Activated CD8-positive, alpha-beta memory T cell treated with anti-CD3 and anti-CD28 coated beads for 4 hours (primary cell): ENCODE measurements at places on chromosomes 2 and 18.

GRCh38 chr2:28754321-28754720 is 2.7 kb downstream of the PPP1CB start:
- no peak for DNase-seq

DNA sequence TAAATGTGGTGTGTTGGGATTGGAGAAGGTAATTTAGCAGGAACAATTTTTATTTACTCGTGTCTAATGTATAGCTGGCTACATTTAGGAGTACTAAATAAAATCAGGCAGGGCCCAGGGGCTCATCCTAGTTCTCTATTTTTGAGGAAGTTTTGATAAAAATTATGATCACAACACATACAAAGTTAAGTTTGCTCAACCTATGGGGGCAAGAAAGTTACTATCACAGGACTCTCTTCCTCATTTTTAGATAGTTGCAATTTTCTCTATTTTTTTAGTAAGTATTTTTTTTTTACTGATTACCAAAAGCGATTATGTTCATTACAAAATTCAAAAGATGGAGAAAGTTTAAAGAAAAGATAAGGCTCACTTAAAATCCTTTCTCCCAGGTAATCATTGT is 60.0 kb upstream of the RPE start:
- DNase-seq: no peak

GRCh38 chr2:179655627-179656026 is 205.8 kb downstream of the ZNF385B start:
- no peak for DNase-seq

DNA sequence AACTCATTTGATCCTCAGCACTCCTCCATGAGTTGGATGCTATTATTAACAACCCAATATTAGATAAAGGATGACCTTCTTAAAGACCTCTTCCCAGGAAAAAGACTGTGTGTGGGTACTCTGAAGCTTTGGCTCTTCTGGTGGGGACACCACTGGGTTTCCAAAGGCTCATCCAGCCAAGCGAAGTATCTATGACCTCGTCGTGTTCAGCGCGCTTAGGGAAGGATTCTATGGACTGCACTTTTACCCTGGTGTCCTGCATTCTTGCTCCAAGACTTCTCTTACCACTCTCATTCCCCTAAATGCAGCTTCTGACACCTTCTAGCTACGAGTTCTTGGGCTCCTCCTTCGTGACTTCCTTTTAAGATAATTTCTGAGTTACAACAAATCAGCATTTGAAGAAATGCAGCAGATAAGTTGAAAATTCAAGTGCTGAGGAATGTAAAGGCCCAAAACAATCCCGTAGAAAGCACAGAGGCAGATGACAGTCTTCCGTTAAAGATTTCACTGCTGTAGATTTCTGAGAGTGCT is 673 bp upstream of the HNMT start:
- no peak for DNase-seq

GRCh38 chr18:9756271-9756932 is 48.3 kb downstream of the RAB31 start:
- no peak for DNase-seq

DNA sequence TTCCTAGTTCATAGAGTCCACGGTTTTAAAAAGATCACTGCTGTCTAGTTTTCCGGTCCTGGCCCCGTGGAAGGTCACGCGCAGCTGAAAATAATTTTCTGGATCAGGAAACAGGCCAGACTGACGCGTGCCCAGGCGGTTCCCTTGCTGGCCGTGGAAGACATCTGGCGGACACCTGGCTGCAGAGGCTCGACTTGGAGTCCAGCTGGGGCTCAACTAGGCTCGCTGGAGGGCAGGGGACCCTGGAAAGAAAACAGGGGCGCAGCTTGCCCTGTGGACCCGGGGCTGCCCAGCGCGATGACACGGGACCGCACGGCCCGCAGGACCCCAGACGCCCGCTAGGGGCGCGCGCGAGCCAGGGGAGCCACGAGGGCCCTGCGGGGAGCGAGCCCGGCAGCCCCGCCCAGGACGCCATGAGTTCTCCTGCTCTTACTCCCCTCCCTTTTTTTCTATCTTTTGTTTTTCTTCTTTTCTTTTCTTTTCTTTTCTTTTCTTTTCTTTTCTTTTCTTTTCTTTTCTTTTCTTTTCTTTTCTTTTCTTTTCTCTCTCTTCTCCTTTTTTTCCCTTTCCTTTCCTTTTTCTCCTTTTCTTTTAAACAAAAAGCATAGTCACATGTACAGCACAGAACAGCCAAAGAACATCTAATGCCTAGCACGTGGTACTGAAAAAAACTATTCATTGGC is 43.2 kb upstream of the UBE2F start:
- peak; percentile 42 for DNase-seq

GRCh38 chr18:20960735-20961134 is 150.9 kb downstream of the ROCK1 start:
- no peak for DNase-seq

DNA sequence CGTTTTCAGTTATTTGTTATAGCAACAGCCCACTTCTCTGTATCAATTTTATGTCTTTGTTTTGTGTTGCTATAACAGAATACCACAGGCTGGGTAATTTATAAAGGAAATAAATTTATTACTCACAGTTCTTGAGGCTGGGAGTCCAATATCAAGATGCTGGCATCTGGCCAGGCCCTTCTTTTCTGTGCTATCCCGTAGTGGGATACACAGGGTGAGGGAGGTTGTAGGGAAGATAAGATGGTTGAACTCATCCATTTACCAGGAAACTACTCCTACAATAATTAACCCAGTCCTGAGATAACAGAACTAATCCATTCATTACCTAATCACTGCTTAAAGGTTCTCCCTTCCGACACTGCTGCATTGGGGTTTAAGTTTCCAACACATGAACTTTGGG is 220.7 kb downstream of the TPGS2 start:
- no peak for DNase-seq

- DNase-seq: no peak
Observed at GRCh38 chr2:65914244-65914786, 481.9 kb upstream of the SPRED2 start.

DNA sequence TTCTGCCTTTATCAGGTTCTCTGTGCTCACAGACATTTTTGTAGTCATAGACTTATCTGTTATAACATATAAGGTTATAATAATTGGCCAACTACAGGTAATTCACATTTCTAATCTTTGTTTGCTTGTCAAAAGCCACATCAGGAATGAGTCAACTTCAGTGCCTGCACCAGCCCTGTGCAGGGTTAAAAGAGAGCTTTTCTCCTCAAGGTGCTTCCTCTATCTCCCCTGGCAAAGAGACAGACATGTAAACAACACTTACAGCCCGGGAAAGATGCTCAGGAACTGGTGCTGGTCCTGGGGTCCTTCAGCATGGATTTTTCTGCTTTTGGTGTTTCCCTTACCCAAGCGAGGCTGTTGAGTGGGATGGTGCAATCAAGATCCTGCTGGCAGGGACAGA is 7.7 kb upstream of the EHD3 start:
- no peak for DNase-seq

DNA sequence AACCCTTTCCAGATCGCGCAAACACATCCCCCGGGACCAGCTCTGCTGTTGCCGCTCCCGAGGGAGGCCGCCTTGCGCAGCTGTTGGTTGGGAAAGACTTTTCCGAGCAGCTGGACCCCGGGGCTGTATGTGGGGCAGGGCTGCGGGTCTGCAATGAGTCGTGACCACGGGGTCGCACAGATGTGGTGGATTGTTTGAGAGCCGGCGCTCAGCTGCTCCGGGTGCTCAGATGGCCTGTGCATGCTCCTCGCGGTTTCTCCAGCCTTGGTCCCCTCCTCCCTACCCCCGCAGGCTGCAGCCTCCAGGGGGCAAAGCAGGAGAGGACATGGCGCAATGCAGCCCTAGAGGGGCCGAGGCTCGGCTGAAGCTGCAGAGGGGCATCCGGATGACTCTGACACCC is 105.2 kb upstream of the OTOS start:
- no peak for DNase-seq

DNA sequence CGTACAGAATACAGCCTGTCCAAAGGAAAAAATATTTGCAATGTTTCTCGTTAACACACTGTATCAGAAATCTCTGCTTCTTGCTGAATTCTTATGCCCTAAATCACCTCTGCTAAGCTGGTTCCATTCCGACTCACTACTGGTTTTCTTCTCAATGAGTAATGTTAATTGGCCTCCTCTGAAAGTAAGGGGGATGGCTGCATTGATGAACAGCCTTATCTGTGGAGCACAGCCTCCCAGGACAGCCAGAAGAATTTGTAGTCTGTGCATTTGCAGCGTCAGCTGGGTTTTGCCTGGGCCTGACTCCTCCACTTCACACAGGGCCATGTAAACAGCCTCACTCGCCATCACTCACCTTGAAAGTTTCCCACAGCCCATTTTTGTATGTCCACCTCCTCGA is 127.7 kb downstream of the RNF152 start:
- DNase-seq: no peak

DNA sequence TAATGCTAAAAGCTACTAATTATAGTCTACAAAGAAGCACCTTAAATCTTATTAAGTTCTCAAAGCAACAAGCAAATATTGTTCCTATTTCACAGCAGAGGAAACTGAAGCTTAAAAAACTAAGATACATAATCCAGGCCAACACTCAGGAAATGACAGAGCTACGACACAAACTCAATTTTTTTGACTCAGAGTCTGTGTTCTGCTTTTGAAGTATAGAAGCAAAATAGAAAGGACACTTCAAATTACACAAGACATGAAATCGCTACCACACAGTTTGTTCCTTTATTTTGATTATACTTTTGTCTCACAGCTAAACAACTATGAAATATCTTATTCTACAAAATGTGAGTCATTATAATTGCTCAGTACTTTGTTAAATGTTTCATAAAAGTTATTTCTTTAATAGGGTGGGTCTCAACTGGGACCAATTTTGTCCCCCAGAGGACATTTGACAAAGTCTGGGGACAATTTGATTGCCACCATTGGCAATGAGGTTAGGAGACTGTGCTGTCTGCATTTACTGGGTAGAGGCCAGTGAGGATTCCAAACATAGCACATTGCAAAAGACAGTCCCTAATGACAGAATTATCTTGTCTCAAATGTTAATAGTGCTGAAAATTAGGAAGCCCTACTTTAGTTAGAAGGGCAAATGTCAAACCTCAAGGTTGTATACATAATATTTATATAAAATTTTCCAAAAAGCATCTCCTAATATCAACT is 101.5 kb upstream of the GRB14 start:
- no peak for DNase-seq

- DNase-seq: no peak
Observed at GRCh38 chr18:63213936-63214671, 105.5 kb downstream of the BCL2 start.

GRCh38 chr18:77051581-77052296 is 80.8 kb downstream of the MBP start:
- DNase-seq: no peak

DNA sequence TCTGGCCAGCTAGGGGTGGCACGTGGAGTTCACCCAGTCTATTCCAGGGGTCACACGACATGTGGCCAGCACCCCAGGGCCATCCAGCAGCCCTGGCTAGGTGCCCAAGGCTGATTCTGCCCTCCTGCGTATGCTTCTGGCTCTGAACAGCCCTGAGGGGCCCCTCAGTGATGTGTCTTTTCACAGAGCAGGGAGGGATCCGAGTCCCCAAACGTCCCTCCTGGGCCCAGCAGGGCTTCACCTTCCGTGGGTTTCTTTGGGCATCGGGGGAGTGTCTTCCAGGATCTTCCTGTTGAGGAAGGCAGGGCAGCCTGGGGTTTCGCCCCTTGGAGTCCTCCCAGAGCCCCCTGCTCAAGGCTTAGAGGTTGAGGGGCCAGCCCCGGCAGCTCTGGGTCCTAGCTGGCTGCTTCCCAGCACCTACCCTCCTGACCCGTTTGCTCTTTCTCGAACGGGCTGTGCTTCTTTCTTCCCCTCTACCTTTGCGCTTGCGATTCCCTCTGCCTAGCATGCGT is 165.9 kb downstream of the DYSF start:
- DNase-seq: no peak

DNA sequence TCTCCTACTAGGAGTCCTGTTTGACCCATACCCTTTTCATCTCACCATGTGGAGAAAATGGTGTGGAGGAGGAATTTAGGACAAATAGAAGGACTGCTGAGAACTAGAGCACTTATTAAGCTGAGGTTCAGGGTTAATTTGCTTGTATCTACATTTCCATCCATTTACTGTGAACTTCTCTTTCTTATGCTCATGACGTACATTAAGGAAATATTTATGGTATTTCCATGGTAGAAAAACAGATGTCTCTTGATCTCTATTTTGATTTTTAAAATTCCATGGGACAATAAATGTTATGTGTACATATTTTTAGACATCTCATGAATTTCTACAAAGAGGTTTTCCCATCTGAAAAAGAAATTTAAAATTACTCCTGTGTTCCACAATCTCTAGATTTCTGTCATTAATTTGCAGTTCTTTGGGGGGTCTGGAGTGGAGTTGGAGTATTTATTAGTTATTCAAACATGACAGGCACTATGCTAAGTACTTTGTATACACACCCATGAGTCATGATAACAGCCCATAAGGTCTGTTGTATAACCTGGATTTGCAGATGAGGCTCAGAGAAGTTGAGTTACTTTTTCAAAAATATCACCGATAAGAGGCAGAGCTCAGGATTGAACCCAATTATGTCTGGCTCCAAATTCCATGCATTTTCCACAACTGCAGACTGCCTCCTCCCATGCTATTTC is 112.6 kb downstream of the COPS8 start:
- DNase-seq: no peak

DNA sequence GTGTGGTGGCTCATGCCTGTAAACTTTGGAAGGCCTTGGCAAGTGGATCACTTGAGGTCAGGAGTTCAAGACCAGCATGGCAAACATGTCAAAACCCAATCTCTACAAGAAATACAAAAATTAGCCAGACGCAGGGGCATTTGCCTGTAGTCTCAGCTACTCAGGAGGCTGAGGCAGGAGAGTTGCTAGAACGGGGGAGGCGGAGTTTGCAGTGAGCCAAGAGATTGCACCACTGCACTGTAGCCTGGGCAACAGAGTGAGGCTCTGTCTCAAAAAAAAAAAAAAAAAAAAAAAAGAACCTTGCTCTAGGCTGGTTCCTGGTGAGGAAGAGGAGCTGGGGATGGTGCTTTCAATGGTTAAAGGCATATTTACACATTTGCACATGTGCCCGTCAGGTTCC is 129.4 kb downstream of the LYPD6B start:
- no peak for DNase-seq

DNA sequence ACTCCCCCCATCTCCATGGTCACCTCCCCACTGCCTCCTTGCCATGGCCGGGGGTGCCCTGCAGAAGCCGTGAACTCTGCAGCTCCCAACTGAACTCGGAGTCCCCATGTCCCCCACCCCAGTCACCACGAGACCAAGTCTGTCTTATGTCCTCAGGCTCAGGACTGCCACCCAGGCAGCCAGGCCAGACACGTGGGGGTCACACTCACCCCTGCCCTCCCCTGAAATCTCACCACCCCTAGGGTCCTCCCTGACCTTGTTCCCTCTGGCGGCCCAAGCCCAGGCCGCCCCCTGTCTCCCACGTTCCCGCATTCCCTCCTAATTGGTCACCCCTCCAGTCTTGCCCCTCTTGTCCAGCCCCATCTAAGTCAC is 11.0 kb downstream of the AQP12A start:
- no peak for DNase-seq

- no peak for DNase-seq
Observed at GRCh38 chr2:165016772-165017411, 61.6 kb upstream of the SLC38A11 start.

- no peak for DNase-seq
Observed at GRCh38 chr18:35087726-35088125, 46.5 kb downstream of the MAPRE2 start.

- no peak for DNase-seq
Observed at GRCh38 chr2:102764083-102764482, 2.3 kb downstream of the TMEM182 start.
